Stimulated activated CD4-positive, alpha-beta T cell treated with anti-CD3 and anti-CD28 coated beads, Interleukin-15, amount 100 ng/mL, for 1 hour (primary cell): ENCODE measurements at places on chromosomes 1 and 21.

GRCh38 chr21:15534450-15534886 lies 195.3 kb upstream of the USP25 start:
- no peak for DNase-seq

DNA sequence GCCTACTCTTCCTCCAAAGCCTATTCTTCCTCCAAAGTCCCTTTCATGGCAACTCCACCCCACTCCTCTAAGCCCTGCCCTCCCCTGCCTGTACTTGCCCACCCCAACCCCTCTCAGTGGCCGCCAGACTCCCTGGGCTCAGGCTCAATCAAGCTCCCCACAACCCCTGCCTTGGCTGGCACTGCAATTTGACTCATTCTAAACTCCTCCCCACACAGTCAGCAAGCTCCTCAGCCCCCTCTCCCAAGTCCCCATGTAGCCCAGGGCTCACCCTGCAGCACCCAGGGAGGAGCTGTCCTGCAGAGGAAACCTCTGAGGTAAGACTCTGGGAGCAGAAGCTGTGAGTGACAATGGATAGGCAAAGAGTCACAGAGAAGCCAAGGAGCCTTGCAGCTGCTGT lies 3.6 kb upstream of the VSIG8 start:
- no peak for DNase-seq

DNA sequence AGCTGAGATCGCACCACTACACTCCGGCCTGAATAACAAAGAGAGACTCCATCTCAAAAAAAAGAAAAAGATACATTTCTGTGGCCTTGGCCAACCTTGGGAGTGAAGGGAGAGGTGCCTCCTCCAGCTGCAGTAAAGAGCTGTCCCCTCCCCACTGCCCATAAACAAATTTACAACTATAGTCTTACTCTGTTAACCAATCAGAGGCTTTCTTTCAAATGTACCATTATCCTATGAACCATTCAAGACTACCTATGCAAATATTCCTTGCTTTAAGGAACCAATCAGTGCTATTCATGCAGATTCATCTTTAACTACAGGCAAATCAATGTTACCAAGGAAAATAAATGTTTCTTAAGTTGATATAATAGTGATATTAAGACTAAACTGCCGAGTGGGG lies 1.0 kb downstream of the CELA2B start:
- DNase-seq, result no peak

GRCh38 chr21:38956856-38957571 lies 151.3 kb downstream of the ETS2 start:
- DNase-seq, result no peak

GRCh38 chr1:107378866-107379265 lies 238.0 kb downstream of the NTNG1 start:
- DNase-seq, result no peak

DNA sequence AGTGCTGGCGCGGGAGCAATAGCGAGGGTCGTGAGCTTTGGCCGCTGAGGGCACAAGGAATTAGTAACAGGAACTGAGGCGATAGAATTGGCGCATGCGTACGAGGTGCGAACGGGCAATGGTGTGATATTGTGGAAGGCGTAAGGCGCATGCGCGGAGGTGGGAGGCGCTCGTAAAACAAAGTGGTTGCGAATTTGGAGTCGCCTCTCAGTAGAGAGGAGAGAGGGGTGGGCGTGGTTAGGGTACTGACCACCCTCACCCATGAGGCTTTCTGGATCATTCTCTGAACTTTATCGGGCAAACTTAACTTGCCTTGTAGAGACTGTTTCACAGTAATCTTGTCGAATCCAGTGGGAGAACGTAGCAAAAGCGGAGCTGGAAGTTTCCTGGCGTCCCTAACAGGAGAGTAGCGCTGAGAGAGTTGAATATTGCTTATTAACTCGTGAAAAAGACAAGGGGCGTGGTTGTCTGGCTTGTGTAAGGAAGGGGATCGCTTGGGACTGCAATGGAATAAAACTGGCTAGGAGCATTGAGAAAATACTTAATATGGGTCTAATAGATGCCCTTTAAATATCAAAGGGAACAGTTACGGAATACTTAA lies 427 bp downstream of the CKS1B start:
- peak; percentile 88 for DNase-seq

DNA sequence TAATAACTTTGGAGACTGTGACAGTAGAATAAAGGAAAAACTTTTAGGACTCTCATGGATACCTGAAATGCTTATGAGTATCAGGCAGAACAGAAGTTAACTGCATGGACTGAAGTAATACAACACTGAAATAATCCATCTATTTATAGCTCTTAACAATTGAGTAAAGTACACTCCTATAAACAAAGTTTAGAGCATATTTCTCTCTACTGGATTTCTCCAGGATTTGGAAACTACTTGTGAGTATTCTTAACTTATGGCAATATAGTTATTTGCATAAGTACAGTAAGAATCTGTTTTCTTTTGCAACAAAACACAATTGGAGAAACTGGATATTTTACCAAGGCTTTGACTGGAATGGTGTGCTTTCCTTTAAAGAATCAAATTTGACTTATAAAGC lies 9.9 kb upstream of the CD48 start:
- no peak for DNase-seq

- DNase-seq, result no peak
These were observed 170.8 kb downstream of the NFIA start for GRCh38 chr1:61253059-61253735.

DNA sequence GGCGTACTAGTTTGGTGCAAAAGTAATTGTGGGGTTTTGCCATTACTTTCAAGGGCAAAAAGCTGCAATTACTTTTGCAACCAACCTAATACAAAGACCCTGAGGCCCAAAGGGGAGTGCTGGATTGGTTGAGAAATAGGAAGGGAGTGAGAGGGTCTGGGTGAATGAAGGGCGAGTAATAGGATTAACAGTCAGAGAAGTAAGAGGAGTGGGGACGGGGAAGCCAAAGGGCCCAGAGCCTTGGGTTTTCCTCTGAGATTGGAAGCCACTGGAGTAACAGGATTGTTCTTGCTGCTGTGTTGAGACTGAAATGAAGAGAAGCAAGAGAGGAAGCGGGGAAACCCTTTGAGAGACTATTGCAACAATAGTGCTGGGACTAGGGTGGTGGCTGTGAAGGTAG lies 19.0 kb upstream of the PRELP start:
- DNase-seq, result no peak

DNA sequence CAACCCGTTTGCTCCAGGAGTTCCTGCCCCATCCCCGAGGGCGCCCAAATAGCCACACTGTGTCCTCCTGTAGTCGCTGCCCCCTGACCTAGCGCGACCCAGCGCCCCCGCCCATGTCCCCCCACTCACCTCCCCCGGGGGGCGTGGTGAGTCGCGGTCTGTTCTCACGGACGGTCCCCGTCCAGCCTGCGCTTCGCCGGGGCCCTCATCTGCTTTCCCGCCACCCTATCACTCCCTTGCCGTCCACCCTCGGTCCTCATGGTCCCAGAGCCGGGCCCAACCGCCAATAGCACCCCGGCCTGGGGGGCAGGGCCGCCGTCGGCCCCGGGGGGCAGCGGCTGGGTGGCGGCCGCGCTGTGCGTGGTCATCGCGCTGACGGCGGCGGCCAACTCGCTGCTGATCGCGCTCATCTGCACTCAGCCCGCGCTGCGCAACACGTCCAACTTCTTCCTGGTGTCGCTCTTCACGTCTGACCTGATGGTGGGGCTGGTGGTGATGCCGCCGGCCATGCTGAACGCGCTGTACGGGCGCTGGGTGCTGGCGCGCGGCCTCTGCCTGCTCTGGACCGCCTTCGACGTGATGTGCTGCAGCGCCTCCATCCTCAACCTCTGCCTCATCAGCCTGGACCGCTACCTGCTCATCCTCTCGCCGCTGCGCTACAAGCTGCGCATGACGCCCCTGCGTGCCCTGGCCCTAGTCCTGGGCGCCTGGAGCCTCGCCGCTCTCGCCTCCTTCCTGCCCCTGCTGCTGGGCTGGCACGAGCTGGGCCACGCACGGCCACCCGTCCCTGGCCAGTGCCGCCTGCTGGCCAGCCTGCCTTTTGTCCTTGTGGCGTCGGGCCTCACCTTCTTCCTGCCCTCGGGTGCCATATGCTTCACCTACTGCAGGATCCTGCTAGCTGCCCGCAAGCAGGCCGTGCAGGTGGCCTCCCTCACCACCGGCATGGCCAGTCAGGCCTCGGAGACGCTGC lies 1.1 kb downstream of the HTR6 start:
- no peak for DNase-seq

GRCh38 chr1:9651220-9651564 lies 339 bp upstream of the PIK3CD start:
- DNase-seq, result no peak

DNA sequence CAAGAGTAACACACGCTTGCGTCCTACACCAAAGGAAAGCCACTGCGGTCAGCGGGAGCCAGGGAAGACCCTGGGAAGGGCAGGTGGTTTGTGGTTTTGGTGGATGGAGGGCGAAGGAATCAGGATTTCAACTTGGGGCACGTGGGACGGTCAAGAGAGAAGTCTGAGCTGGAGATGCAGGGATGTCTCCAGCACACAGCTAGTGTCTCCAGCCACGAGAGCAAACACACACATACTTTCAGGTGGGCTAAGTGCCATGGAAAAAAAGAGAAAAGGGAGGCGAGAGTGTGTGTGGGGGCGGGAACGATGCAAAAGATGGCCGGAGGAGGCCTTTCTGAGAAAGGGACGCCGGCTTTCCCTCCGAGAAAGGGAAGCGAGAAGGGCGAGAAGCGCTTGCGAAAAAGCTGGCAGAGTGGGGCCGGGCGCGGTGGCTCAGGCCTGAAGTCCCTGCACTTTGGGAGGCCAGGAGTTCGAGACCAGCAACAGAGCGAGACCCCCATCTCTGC lies 1.4 kb upstream of the SRRM1 start:
- DNase-seq, result no peak

- no peak for DNase-seq
These were observed 14.6 kb downstream of the KIF26B start for GRCh38 chr1:245169376-245169775.

DNA sequence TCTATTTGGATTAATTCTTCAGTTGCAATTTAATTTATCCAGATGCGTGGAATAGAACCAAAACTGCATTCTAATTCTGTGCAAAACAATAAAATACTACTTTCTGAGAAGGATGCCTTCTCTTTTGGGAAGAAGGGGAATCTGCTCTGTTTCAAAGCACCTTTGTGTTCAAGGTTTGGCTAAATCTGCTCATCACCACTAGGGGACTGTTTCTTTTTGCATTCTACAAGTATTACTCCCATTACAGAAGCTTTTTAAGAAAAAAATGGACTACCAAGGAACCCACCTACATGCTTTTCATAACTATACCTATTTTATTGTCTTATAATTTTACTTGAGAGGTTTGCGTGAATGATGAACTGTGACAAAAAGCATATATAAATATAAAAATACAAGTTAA lies 18.2 kb downstream of the MRPS6 start:
- no peak for DNase-seq
